Activated CD4-positive, alpha-beta T cell treated with anti-CD3 and anti-CD28 coated beads, Interleukin-2, amount 10 ng/mL, durations not matched to agents 24 days and 14 days (primary cell): ENCODE measurements at places on chromosomes 4 and X. TPM values are rescaled to one million over a fixed set of nuclear protein-coding genes. Genes with fewer than 3 reads are reported as not detected.

DNA sequence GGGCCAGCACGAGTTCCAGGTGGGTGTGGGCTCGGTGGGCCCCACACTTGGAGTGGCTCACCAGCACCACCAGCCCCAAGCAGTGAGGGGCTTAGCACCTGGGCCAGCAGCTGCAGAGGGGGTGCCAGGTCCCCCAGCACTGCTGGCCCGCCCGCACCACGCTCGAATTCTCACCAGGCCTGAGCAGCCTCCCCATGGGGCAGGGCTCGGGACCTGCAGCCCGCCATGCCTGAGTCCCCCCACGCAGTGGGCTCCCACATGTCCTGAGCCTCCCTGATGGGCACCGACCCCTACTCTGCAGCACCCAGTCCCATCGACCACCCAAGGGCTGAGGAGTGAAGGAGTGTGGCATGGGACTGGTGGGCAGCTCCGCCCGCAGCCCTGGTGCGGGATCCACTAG lies 593.4 kb downstream of the GABRG1 start:
- DNase-seq, result no peak

The GAGE12F gene
- not detected in 2 replicates for total RNA-seq

DNA sequence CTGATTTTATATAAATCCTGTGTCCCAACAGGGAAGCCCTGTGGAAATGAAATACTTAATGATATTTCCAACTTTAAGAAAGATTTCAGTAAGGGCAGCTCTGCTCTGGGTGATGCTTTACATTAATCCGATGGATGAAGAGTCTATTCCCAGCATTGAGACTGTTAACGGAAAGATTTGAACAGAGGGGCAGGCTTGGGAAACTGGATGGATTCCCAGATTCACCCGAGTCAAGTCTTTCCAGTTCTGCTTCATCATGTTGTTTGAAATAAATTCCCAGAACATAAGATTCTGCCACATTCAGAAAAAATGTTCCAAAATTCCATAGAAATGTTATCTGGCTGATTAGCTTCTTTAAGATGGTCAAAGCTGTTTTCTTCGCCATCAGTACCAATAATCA lies 246.0 kb downstream of the FBXW7 start:
- DNase-seq, result no peak

- no peak for DNase-seq
These were observed 23.5 kb downstream of the OTC start for GRCh38 chrX:38375891-38376290.

- no peak for DNase-seq
These were observed 210.7 kb downstream of the BMPR1B start for GRCh38 chr4:94968493-94968892.

DNA sequence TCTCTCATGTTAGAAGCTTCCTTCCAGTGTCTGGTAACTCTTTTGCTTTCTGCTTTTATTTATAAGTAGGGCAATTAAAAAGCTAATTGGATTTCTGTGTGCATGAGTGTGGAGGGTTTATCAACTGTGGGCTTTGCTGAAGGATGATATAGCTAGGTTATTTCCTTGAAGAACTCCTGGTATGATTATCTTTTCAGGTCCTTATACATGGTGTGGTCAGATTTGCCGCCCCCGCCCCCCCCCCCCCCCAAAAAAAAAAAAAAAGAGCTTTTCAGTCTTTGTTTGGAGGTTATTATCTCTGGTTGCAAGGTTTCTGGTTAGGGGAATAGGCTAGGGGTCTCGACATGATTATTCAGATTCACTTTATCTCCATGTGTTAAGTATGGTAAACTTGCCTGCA lies 35.9 kb downstream of the MOB1B start:
- no peak for DNase-seq

GRCh38 chr4:23305026-23305425 lies 584.8 kb downstream of the PPARGC1A start:
- DNase-seq, result no peak

The FRMD7 gene
- total RNA-seq, result not detected in 2 replicates

DNA sequence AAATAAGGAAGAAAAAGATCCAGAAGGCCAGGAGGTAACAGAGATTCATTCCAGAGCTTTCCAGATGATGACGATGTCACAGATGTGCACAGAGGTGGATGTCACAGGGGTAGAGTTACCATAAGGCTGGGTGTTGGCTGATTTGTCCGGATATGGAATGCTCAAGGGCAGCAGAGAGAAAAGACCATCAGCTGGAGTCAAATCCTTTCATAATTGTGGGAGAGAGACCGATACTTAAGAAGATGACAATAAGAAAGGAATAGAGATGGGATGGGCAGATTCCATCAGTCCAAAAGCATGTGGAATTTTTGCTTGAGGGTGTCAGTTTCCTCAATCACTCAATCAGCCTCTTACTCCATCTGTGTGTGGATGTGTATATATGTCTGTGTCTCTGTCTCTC lies 150.4 kb downstream of the CENPC start:
- no peak for DNase-seq

The MAPK10 gene
- total RNA-seq, result not detected in 2 replicates

The MAGEB17 gene
- total RNA-seq, result not detected in 2 replicates

DNA sequence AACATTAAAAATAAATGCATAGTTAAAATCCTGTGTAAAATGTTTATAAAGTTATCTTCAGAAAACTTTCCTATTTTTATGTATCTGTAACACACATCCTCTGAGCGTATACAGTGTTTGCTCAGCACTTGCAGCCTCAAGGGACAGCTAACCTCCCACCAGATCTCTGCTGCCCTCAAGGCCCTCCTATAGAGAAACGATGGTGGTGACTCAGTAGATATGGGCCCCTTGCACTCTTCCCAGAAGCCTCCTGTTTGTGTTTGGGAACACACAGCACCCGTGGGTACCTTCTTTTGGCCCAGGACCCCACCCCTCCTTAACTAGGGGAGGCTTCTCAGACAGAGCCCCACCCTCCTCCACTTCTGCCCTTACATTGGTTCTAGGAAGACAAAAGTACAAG lies 26.7 kb downstream of the PJA1 start:
- DNase-seq, result no peak

DNA sequence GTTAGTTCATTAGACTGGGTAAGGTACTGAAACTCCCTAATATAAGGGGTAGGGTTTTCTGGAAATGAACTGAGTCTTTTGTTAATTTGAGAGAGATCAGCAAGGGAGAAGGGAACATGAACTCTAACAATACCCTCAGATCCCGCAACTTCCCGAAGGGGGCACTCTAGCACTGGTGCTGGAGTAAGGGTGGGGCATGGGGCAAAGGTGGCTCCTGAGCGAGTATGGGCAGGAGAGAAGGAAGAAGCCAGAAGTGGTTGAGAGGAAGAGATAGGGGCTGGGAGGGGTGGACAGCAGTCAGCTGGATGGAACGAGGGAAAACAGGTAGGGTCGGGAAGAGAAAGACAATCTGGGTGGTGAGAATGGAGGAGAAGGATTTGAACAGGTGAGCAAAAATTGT lies 183.2 kb upstream of the MAGEE2 start:
- DNase-seq, result no peak

- no peak for DNase-seq
These were observed 141.0 kb downstream of the NSUN7 start for GRCh38 chr4:40890764-40891163.

- peak; percentile 82 for DNase-seq
These were observed at the start of gene KLF8 for GRCh38 chrX:56232221-56233082. Gene KLF8, plus strand, starts transcription at chrX:56232356. Its CDS starts 979 bp downstream, at chrX:56233335.

DNA sequence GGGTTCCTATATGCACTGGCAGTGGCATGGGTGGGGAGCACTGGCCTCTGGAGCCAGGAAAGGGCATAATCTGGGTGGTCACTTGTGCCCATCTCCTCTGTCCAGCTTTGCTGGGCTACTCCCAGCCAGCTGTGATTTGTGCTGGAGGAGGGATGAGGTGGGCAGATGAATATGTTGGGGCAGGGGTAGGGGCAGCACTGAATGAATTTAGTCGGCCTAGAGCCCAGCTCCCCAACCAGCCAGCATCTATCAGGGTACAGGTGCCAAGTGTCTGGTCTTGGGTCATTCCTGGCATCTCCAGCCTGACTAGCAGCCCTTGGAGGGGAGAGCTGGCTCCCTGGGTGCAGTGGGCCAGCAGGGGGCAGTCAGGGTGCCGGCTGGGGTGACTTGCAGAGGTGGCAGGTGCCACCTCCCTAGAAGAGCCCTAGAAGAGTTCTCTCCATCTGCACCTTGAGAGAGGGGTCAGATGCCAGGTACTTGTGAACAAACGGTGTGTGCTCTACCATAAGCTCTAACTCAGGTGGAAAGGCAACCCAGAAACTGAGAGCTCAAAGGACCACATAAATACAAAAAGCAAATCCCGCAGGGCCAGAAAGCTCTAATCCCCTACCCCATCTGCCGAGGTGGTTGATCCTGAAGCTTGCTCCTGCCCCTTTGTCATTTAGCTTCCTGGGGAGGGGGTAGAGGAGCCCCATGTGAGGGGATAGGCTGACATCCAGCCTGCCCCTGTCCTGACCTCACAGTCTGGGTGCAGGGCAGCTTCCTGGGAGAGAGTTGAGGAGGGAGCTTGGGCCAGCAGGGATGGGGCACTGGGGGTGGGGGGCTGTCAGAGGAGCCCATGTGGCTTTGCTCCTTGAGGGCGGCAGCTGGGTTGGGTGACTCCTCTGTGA lies 2.2 kb downstream of the SORCS2 start:
- DNase-seq, result peak; percentile 71
